ENCODE measurements at places on chromosomes 2 and 18.

GRCh38 chr2:63189026-63189425 is 138.4 kb downstream of the OTX1 start:
- no peak for DNase-seq

DNA sequence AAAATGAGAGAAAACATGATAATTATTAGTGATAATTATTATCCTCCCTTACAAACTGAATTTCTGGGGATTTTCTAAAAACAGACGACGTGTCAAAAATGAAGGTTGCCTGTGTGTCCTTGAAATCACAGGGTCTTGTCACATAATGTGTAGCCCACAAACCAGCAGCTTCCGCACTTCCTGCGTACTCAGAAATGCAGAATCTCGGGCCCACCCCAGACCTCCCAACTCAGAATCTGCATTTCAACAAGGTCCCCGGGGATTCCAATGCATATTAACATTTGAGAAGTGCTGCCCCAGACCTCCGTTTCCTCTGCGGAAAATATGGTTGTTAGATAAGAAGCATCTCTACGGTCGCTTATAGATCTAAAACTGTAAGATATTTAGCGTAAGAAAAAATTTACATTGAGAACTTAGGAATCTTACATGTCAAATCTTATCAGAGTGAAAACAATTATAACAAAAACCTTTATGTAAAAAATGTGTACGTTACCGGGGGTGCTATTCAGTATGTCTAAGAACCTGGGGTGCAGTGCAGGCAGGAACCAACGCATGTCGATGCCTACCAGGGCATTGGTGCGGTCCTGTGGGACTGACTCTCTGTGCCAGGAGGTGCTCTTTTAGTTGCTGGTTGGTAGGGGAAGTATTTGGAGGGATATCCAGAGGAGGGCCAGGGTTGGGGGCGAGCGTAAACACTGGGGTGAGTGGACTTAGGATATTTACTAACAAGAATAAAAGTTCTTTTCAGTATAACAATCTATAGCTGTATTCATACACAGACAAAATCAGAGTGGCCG is 15.2 kb downstream of the CDKL4 start:
- no peak for DNase-seq

GRCh38 chr18:22699629-22700028 is 233.5 kb upstream of the RBBP8 start:
- DNase-seq: no peak

- DNase-seq: no peak
Observed at GRCh38 chr2:186129767-186130581, 356.1 kb upstream of the ZC3H15 start.

DNA sequence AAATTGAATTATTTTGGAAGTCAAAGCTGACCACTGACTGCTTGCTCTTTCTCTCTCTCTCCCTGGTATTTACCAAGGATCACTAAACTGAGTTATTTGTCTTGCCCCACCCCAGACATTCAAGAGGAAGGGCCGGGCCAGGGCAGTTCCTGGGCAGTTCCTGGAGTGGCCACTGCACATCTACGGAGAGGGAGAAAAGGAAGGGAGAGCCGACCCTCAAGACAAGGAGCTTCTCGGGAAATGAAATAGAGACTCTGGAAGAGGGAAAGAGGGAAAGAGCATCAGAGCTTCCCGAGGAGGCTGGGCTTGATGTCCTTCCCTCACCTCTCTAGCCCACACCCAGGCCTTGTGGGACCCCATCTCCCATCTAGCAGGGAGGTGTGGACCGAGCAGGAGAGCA is 83.1 kb downstream of the SEPTIN10 start:
- no peak for DNase-seq

GRCh38 chr2:36408198-36408703 is 52.7 kb downstream of the CRIM1 start:
- no peak for DNase-seq

- DNase-seq: peak; percentile 1
Observed at GRCh38 chr2:240627736-240628506, 2.6 kb downstream of the GPR35 start.

GRCh38 chr2:161905389-161906046 is 168.5 kb downstream of the DPP4 start:
- peak; percentile 8 for DNase-seq
